ENCODE measurements at places on chromosomes 5 and 9.
A peak's percentile ranks its signal among the peaks of the same experiment; 100 is the strongest.

- DNase-seq = no peak
Measured at GRCh38 chr9:93170571-93170970, 13.4 kb upstream of the WNK2 start.

DNA sequence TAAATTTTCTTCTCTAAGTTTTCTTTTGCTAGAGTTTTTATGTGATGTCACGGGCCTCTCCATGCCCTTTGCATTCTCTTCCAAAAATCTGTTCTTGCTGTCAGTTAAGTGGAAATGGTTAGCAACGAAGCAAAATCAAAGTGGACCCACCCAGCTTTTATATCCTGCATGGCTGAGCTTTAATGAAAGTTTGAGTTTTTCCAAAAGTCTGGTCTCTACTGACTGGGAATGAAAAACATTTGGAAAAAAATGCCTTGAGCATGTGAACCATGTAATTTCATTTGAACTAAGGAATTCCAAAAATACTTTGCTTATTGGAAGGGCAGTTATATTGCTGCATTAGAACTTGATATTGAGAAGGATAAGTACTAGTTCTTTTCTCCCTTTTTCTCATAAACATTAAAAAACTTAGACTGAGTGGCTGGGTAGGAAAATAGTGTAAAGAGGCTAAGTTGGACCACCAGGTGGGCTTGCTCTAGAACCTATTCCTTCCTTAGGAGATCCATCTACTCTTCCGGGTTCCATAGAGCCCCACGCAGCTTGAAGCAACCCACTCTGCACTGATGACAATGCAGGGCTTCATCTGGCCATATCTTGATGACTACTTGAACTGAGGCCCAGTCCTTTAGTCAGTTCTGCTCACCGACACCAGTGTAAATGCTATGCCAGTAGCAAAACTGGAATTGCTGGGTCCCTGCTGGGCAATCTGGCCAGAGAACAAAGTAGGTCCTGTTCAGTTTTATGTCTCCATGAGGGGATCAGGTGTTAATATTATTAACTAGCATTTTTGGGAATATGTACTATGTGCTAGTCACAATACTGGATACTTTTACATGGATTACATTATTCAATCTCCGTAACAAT is 17.4 kb upstream of the RIC1 start:
- DNase-seq = no peak

DNA sequence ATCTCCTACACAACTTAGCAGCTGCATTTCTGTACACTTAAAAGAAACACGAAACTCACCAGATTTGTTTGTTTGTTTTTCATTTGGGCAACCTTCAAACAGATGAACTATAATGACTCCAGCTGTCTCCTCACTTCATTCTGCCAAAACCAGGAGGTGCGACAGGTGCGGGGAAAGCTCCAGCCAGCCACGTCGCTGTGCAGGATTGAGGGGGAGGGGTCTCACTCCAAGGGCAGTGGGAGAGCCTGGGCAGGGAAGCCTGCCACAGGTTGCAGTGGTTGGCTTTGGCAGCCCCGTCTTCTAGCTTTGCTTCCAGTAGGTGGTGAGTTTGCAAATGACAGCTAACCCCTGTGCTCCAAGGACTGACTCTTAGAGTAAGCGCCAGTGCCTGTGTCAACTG is 215.8 kb downstream of the CEMIP2 start:
- DNase-seq = no peak

DNA sequence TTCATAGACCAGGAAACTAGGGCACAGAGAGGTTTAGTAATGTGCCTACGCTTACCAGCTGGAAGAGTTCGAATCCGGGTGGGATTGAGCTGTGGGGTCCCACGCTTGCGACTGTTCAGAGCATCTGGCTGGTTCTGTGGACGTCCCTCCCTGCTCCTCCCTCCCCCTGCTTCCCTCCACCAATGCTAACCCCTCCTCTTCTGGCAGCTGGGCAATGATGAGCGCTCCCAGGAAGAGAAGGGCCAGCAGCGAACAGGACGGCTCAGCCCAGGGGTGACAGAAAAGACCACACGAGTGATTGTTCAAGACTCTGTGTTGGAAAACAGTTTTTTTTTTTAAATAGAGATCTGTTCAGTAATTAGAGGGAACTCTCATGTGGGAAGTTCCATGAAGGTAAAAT is 6.9 kb downstream of the FAM163B start:
- no peak for DNase-seq

GRCh38 chr5:10469253-10470050 is 27.8 kb downstream of the ROPN1L start:
- no peak for DNase-seq

DNA sequence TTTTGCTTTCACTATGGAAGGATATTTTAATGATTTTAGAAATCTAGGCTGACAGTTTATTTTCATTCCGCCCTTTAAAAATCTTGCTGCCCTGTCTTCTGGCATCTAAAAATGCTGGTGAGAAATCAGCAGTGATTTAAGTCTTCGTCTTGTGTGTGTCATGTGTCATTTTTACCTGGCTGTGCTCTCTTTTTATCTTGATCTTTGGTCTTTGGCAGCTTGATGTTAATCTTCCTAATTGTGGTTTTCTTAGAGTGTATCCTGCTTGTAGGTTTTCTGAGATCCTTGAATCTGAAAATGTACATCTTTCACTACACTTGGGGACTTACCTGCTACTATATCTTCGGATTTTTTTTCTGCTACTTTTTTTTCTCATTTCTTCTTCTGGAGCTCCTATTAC is 11.9 kb upstream of the LPCAT1 start:
- DNase-seq = no peak

- peak; percentile 17 for DNase-seq
Measured at GRCh38 chr5:120252839-120253238, 211.3 kb upstream of the PRR16 start.

- peak; percentile 95 for DNase-seq
Measured at GRCh38 chr9:120730654-120731514, 16.6 kb upstream of the MEGF9 start.

- no peak for DNase-seq
Measured at GRCh38 chr5:138263581-138263980, 10.8 kb downstream of the GFRA3 start.

DNA sequence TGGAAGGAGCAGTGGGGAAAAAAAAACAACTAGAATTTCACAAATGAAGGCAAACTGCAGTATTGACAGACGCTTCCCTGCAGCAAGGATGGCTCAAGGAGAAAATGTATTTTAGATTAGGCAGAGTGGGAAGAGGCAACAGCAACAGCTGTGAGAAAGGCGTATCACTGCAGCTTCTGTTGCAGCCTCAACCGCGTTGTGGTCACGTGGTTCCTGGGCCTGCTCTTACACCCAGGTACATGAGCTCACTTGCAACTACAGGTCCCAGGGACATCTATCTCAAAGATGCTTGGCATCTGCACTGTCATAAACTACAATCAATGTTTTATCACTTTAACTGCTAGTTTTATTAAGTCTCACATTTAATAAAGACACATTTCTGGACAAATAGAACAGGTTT is 36.0 kb upstream of the GOLM1 start:
- DNase-seq = no peak

DNA sequence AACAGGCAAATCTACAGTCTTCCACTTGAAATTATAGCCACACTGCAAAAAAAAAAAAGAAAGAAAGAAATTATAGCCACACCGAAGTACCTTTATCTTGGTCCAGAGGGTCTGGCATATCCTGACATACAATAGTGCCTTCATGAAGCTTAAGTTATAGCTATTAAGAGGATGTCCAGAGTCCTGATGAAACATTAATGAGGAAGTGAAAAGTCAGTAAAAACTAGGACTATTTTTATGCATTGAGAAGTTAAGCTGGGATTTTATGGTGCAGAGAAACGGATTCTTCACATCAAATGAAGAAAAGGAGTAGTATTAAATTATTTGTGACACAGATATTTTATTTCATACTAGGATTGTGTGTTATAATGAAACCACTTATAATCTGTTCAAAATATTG is 123.9 kb downstream of the SV2C start:
- no peak for DNase-seq

- DNase-seq = peak; percentile 18
Measured at GRCh38 chr9:99809586-99810319, 11.9 kb upstream of the NR4A3 start.

DNA sequence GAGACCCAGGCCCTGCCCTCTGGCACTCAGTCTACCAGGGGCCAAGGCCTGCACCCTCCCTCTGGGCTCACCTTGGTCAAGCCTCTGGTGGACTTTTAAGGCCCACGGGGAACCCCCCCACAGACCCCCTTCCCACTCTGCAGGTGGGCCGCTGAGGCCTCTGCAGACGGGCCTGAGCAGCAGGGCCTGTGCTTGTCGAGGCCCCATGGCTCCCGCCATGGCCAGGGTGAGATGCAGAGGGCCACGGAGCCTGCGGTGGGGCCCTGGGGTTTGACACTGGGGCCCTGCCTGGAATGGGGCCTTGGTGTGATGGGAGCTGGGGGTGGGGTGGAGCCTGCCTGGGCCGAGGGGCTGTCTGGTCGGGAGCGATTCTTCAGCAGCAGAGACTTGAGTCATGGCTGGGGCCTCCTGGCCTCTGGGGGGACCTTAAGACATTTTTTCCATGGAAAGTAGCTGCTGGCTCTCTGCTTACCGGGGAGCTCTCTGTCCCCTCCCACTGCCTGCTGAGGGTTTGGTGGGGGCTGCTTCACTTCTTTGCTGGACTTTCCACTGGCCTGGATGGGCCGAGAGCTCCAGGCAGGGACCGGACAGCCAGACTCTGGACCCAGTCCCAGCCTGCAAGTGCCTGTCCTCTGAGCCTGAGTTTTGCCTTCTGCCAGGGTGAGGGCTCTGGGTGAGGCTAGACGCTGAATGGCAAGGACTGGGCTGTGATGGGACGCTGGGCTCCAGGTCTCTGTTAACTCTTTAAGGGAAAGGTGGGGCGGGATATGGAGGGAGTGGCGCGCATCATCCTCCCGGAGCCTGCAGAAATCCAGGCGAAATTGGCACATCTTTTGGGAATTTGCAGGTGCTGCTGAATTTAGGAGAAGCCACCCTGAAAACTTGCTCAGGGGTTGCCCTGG is 132.2 kb downstream of the RXRA start:
- no peak for DNase-seq

GRCh38 chr9:92634712-92635605 is 35.0 kb downstream of the IPPK start:
- DNase-seq = peak; percentile 37

DNA sequence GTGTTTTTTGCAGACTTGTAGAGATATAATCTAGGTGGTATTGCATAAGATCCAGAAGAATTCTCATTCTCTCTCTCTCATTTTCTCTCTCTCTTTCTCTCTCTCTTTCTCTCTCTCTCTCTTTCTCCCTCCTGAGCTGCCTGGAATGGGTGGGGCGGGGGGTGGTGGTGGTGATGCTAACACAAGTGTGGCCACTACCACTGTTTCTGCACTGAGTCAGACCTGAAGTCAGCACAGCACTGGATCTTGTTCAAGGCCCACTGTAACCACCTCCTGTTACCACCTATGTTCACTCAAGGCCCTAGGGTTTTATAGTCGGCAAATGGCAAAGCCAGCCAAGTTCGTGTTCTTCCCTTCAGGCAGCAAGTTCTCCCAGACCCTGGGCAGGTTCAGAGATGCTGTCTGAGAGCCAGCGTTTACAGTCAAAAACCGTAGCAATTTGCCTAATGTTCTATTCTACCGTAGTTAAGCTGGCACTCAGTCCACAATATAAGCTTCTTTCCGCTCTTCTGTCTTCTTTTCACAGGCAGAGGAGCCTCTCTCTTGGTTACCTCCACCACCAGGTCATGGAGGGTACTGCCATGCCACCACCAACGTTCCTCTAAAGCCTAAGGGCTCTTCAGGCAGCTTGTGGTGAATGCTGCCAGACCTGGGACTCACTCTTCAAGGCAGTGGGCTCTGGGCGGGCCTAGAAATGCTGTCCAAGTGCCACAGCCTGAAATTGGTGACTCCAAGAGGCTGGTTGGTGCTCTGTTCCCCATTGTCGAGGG is 235.7 kb upstream of the PRR16 start:
- no peak for DNase-seq

- no peak for DNase-seq
Measured at GRCh38 chr5:180823346-180823745, 20.7 kb upstream of the MGAT1 start.

DNA sequence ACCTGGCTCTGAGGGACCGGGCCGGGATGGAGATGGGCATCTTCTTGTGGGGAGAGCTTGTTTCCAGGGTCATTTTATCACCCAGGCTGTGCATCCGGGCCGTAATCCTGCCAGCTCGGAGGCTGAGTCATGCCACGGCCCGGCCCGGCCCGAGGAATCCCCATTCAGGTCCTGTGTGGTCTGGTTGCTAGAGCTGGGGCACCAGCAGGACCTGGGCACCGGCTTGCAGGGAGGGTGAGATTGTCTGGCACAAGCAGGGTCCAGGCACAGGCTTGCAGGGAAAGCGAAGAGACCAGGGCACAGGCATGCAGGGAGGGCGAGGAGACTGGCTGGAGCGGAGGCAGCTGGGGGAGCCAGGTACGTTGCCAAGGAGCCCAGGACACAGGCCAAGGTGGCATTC is 106.8 kb downstream of the RXRA start:
- peak; percentile 39 for DNase-seq

GRCh38 chr5:156893517-156893916 is 43.4 kb downstream of the PPP1R2B start:
- DNase-seq = no peak

GRCh38 chr5:169942181-169942580 is 38.1 kb downstream of the INSYN2B start:
- DNase-seq = no peak
